ENCODE measurements at places on chromosomes 11 and 22. TPM values are rescaled to one million over a fixed set of nuclear protein-coding genes. Genes with fewer than 3 reads are reported as not detected.

- no peaks in the 10 kb centered on the region for H3K36me3 ChIP-seq
- H3K4me3 ChIP-seq: no peak overlapping the region
Observed at GRCh38 chr11:72981080-72981479, 161.0 kb downstream of the FCHSD2 start.

DNA sequence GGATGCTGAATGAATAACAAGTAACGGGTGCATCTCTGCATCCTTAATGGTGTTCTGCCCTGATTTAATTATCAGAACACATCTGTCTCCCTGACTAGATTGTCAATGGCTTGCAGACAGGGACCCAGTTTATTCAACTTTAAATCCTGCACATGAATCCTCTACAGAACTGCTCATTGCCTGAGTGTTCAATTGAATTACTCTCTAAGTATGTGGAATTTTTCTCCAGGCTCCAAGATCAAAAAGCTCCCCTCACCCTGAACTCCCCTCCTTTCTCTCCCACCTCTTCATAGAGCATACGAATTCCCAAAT lies 11.8 kb downstream of the MB start:
- no peak overlapping the region for H3K27ac ChIP-seq
- H3K4me3 ChIP-seq: no peak overlapping the region
- no peak for DNase-seq

GRCh38 chr11:68843052-68843561 lies 1.4 kb upstream of the CPT1A start:
- no peaks in the 10 kb centered on the region for H3K4me1 ChIP-seq
- no peak overlapping the region for H3K27ac ChIP-seq
- no peak for DNase-seq
- H3K36me3 ChIP-seq: no peaks in the 10 kb centered on the region

The APOL6 gene
- 0.07 TPM for total RNA-seq

The CST6 gene
- not detected for total RNA-seq
